Hematopoietic multipotent progenitor cell treated with erythropoietin and hydrocortisone succinate and interleukin-3 and kit ligand, for 15 days (in vitro differentiated cells): ENCODE measurements at places on chromosomes 13 and 19.

DNA sequence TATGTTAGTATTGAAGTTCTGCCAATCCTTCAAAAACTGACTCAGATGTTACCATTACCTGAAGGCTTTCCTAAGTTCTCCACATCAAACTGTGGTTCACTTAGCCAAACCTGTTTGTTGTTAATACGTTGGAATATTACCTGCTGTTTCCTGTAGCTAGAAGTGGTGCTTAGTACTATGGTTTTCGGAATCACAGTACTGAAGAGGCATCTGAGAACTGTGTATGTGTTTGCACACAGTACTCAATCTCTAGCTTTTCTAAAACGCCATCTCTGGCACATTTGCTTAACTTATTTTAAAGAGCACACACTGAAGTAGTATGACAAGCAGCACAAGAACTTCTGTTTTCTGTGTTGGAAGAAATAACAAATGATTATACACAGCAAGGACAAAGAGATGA, 248.2 kb downstream of the SHISA2 start:
- DNase-seq = no peak

GRCh38 chr19:57071444-57071843, 48.3 kb upstream of the USP29 start:
- no peak for DNase-seq

GRCh38 chr13:99608345-99608744, 107.1 kb downstream of the TM9SF2 start:
- no peak for DNase-seq

DNA sequence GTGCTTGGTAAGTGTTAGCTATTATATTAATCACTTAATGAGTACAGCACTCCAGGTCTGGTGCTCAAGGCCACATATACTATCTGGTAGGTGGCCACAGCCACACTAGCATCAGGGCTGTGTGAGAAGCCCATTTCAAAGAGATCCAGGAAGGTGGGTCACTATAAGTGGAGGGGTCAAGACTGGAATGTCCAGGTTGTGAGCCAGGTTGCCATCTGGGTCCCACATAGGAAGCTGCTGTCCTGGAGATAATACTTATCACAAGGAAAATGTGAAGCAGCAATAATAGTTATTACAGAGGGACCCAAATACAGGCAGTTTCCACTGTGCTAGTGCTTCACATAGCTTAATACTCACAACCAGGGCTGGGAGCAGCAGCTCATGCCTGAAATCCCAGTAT, 13.1 kb downstream of the C19orf47 start:
- no peak for DNase-seq

GRCh38 chr19:38700350-38700901, 43.8 kb downstream of the CAPN12 start:
- DNase-seq = no peak

- no peak for DNase-seq
These were observed 121.2 kb downstream of the STARD13 start for GRCh38 chr13:33164331-33164730.
